ENCODE measurements at places on chromosomes 3 and 15. TPM values are rescaled to one million over a fixed set of nuclear protein-coding genes. Genes with fewer than 3 reads are reported as not detected.

MUC20 gene
- total RNA-seq, result 57.8 TPM

DNA sequence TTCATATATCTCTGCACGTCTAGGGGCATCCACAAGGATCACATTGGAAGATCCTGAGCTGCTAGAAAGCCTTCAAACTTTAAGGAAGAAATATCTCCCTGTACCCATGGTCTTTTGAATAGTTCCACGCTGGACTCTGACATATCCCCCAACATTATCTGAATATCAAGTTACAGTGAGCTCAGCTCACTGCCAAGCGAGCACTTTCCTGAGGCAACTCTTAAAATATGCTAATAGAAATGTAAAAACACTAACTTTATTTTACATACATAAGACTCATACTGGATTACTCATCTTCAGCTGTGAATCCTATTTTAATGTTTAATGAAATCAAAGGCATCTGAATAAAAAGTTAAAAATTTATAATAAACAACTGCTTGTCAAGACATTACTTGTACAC, 420.2 kb upstream of the CCDC54 start:
- DNase-seq, result no peak

ARHGEF26 gene
- 28.0 TPM for total RNA-seq

GABRG3 gene
- not detected for total RNA-seq

SLC25A20 gene
- total RNA-seq, result 98.4 TPM

ACP3 gene
- 3.9 TPM for total RNA-seq

DNA sequence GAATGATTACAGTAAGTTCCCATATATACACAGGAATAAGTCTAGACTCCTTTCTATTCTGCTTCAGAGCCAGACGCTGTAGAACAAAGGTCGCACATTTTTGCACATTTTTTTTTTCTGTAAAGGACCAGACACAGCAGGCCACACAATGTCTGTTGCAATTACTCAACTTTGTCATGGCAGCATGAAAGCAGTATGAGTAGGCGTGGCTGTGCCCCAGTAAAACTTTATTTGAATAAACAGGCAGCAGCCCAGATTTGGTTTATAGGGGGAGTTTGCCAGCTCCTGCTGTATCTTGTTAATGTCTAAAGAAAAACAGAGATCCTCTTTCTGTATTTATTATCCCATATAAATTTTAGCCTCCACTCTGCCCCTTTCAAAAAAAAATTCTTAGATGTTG, 708.3 kb downstream of the FHIT start:
- no peak for DNase-seq

GRCh38 chr3:112606098-112606497, 34.8 kb downstream of the CCDC80 start:
- DNase-seq, result no peak

GRCh38 chr3:184336547-184337398, 627 bp upstream of the FAM131A start:
- DNase-seq, result no peak

DNA sequence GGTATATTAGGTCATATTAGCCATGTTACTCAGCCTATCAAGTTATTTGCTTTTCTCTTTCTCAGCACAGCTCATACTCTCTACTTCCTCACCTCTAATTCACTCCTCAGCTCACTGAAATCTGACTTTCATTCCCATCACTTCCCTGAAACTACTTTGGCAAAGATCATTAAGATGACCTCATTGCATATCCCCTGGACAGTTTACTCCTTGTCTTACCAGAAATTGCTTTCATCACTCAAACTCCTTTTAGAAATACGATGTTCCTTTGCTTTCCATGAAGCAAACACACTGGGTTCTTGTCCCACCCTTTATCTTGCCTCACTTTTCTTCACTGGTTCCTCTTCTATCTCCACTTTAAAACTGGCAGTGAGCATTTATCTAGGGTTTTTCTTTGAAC, 354.4 kb downstream of the TUSC7 start:
- no peak for DNase-seq

- no peak for DNase-seq
These were observed 751.9 kb downstream of the ROBO1 start for GRCh38 chr3:79015854-79016253.

FEZF2 gene
- total RNA-seq, result not detected

- DNase-seq, result no peak
These were observed 1.4 kb downstream of the MGLL start for GRCh38 chr3:127820826-127821313.

THRB gene
- total RNA-seq, result 2.6 TPM

GRCh38 chr15:64883100-64883581, 28.6 kb upstream of the ANKDD1A start:
- no peak for DNase-seq

DNA sequence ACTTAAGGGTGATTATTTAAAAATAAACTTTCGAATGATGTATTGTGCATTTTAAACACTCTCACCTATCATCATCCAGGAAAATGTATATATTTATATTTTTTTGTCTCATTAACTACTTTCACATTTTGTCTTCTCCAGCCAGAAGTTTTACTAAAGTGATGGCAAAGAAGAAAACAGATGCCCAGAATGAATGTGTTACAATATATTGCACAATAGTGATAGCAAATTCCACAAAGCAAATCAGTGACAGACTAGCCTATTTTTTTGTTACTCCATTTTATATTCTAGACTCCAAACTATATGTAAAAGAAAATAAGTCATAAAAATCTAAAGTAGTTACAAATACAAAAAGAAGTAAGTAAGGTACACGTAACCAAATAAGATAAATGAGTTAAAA, 414.7 kb downstream of the EPHA3 start:
- DNase-seq, result no peak

KNG1 gene
- 1.1 TPM for total RNA-seq

- DNase-seq, result peak; percentile 71
These were observed 1.1 kb downstream of the PIAS1 start for GRCh38 chr15:68055224-68055705.

DNA sequence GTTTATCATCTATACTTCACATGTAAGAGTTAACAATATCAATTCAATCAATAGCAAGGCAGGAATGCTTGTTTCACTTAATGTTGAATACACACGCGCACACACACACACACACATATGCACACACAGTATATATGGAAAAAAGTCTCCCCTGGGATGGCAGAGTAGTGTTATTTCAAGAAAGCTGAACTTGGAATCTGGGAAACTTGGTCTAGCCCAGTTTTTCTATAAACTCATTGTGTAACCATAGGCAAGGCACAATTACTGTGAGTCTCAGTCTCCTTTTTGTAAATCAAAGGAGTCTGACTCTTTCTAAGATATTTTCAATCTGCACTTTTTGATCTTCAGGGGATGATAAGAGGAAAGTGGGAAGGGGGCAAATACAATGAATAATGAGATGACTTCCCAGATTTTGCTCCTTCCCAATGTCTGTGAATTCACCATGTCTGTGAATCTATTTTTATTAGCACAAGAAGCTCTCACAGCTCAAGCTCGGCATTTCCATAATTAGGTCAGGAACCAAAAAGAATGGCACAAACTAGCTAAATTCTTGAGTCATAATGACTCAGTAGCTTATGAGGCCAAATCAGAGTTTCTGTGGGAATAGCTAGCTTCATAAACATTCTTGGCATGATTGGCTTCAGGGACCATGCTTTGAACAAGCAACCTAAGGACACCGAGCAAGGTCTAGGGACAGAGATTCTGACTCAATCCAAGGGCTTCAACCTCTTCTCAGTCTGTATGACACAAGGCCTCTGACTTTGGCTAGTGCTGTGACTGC, 227.4 kb upstream of the DCBLD2 start:
- no peak for DNase-seq

DNA sequence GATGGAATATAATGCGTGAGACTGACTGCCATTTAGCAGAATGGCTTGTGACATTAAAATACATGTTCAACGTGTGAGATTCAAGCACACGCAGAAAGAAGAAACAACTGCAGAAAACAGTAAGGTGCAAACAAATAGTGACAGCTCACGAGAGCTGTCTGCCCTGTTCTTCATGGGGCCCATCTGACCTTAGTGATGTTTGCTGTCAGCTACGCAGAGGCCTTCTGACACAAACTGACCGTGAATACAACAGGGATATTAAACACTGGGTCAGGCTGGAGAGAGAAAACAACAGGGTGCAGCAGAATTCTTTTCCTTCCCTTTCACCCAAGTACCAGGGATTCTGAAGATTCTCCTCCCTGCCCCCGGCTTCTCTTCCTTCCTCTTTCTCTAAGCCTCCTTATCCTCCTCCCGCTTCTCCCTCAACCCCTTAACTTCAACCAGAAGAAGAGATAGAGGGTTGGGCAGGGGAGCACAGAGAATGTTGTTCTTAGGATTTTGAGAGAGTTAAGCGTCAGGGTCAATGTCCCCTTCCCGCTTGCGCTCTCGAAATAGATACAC, 2.1 kb downstream of the TNFAIP8L3 start:
- no peak for DNase-seq

TMEM158 gene
- total RNA-seq, result 2.0 TPM

GRCh38 chr3:148528024-148528423, 169.7 kb upstream of the AGTR1 start:
- DNase-seq, result no peak

PRR23E gene
- total RNA-seq, result not detected

ITIH4 gene
- total RNA-seq, result 2.7 TPM

PARP15 gene
- 3.5 TPM for total RNA-seq

CFAP161 gene
- total RNA-seq, result not detected

DNA sequence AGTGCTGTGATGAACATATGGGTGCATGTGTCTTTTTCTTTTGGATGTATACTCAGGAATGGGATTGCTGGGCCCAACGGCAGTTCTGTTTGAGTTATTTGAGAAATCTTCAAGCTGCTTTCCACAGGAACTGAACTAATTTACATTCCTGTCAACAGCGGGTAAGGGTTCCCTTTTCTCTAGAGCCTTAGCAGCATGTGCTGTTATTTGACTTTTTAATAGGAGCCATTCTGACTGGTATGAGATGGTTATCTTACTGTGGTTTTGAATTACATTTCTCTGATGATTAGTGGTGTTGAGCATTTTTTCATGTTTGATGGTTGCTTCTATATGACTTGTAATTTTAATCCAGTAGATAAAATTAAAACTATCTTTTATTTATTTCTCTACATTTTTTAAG, 1168.6 kb upstream of the ALCAM start:
- DNase-seq, result no peak

GRCh38 chr3:150906461-150906860, 1.2 kb upstream of the MINDY4B start:
- no peak for DNase-seq

GRCh38 chr15:66454143-66454542, 43.4 kb downstream of the SNAPC5 start:
- no peak for DNase-seq

GRCh38 chr3:4984511-4984864, 5.3 kb downstream of the BHLHE40 start:
- no peak for DNase-seq
